ENCODE measurements at places on chromosomes 12 and 14.

DNA sequence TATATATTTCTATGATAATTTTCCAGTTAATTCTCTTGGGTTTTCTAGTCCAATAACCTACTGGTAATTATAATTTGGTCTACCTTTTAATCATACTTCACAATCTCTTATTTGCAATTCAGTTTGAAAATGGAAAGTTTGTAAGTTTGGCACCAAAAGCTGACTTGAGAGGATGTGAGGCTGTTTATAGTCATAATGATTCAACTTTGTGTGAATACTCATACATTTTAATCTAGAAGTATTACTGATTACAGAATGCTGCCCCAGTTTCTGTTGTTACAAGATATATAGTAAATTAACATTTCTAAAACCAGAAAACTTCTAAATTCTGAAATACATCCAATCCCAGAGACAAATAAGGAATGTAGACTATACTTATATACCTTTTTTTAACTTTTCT is 158.2 kb downstream of the SLC38A4 start:
- no peak for DNase-seq

DNA sequence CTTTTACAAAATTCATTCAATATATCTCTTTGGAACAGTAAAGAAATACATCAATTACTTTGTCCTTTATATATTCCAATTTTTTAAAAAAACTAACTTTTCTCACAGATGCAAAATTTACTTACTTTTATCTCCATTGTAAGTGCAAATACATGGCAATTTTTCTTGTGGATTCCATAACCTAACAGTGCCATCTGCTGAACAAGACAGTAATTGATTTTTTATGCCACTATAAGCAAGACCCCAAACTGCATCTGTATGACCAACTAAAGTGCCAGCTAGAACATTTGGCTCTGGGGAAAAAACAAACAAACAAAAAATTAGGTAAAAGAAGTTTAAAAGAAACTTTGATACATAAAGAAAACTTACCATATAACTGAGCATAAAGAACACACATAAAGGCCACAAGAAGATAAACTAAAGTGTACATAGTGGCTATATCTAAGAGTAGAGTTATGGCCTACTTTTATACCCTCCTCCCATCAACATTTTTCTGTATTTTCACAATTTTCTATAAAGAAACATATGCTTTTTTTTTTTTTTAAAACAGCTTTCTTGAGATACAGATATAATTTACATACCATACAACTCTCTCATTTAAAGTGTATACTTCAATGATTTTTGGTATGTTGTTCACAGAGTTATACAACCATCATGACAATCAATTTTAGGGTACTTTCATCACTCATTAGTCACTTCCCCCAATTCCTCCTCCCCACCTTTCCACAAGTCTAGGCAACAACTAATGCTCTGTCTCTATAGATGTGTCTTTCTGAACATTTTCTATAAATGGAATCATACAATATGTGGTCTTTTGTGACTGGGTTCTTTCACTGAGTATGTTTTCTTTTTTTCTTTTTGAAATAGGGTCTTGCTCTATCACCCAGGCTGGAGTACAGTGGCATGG is 32.6 kb downstream of the COCH start:
- no peak for DNase-seq

GRCh38 chr14:90742252-90742651 is 74.0 kb downstream of the TTC7B start:
- DNase-seq = no peak

- DNase-seq = no peak
Measured at GRCh38 chr14:35044939-35045797, 904 bp upstream of the FAM177A1 start.

GRCh38 chr12:105882404-105882803 is 256.4 kb downstream of the NUAK1 start:
- DNase-seq = no peak

DNA sequence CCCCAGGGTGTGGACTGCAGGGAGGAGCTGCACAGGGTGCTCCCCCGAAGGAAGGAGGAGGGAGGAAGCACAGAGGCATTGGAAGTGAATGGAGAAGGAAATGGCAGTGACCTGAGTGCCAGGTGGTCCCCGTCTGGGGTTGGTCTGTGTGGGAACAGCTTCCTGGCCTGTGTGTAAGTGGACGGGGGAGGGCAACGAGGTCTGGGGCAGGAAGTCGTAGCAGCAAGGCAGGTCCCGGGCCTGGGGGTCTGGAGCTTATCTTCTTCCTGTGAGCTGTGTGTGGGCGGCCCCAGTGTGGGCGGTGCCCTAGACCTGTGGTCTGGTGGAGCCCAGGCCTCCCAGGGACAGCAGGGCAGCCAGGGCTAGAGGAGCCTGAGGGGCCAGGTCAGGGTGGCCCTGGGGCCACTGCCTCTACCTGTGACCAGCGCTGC is 382.1 kb downstream of the TMEM121 start:
- DNase-seq = no peak

GRCh38 chr12:110084314-110085015 is 36.1 kb upstream of the C12orf76 start:
- DNase-seq = no peak

GRCh38 chr14:98230411-98230810 is 1041.6 kb downstream of the BCL11B start:
- no peak for DNase-seq

GRCh38 chr12:49646871-49647654 is 23.7 kb downstream of the PRPF40B start:
- no peak for DNase-seq

DNA sequence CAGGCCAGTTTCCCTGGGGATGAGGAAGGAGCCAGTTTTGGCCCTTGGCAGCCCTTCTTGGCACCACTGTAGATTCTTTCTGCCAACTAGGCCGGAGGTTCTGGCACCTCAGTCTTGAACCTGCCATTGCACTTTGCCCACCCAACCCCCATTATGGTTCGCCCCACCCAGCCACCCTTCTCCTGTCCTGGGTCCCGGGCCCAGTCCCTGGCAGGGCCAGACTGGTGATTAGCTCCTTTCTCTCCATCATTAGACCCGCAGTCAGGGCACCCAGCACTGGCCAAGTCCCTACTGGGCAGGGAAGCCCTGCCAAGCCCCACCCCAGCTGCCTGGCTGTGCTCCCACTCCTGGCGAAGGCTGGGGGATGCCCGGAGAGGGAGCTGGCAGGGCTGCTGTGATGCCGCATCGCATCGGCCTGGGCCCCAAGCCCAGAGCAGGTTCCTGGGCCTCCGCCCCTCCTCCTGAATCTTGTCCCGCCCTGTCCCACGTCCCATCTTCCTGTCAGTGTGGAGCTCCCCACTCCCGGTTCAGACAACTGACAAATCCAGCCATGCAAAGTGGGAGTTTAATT is 9.8 kb downstream of the FAM222A start:
- no peak for DNase-seq

DNA sequence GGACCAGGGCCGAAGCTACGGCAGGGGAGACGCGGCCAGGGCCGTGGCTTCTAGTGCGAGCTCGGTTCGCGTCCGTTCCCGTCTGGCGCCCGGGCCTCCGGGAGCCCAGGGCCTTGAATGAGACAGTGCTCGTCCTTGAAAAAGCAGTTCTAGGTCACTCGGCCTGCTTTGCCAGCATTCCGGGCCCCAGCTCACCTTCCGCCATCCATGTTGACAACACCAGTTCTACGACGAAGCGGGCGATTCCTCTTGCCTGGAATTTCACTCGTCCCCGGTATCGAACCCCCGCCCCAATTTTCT is 4.5 kb downstream of the OR10AD1 start:
- DNase-seq = no peak

DNA sequence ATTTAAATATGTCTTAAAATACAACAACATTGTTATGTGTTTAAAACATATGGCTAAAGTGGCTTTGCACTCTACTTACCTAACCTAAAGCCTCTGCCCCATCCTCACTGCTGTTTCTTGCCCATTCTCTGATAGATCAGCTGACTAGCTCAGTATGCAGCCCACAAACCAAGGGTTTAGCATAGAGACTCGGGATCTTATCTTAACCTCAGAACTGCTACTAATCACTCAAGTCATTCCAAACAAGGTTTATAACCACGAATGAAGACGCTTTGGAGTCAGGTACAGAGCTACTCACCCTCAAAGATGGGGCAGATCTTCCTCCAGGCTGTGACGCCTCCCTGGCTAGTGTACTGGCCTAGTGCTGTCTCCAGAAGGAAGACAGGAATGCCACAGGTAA is 19.3 kb downstream of the SLC6A13 start:
- DNase-seq = no peak

- DNase-seq = no peak
Measured at GRCh38 chr12:56221232-56221756, 428 bp downstream of the RNF41 start.

DNA sequence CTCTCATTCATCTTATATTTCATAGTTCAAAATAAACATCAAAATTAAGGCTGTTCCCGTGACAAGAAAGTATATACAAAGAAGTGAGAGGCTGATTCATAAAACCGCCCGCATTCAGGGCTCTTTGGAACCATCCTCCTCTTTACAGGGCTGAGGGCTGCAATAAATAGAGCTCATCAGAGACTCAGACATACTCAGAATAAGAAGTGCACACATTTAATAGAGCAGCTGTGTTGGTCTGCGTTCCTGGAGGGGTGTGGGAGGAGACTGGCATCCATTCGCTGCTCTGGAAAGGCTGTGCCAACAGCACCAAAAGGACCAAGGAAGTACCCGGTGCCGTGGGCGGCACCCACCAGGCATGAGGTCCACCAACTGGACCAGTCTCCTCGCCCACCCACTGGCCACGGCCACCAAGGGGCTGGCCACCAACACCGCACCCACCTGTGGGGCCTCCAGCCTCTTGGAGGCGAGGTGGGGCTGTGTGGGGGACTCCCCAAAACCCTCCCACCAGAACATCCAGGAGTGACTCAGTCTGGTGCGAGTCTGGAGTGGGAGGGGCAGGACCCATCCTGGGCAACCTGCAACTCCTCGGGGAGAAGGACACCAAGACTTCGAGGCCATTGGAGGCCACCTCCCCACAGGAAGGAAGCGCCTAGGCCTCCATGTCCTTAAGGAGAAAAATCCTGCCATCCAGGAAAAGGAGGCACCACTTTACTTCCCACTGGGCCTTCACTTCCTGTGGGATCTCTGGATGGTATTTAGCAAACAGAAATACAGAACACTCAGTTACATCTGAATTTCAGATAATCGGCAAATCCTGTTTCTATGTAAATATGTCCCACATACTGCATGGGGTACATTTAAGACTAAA is 32.7 kb downstream of the VCPKMT start:
- DNase-seq = no peak

DNA sequence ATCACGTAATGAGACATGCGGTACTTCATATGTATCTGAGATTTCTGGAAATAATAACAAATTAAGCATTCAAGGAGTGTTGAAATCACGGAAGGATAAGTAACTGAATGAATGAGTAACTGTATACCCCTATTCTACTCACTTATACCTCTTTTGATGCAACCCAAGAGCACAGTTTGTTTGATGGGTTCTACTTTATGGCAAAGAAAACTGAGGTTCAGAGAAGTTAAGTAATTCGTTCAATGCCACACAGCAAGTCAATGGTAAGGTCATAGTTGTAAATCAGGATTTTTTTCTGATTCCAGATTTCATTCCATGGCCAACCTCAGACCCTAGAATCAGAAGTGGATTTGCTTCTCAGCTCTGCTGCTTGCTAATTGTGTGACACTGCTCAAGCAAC is 544.5 kb upstream of the TBX3 start:
- DNase-seq = no peak

DNA sequence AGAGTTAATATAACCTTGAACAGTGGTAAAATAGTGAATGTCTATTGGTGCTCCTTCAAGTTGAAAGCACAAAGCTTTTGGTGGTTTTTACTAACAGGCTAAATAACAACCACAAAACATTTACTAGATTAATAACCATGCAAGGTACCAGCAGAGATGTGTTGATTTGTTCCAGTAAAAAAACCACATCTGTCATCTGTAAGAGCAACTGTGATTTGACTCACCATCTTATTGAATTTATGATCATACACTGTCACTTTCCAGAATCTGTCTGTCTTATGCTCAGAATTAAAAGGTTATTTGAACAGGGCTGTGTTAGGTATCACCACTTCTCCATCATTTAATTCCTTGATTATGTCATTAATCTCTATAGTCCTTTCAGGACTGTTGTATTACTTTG is 107.0 kb upstream of the PTHLH start:
- DNase-seq = no peak

DNA sequence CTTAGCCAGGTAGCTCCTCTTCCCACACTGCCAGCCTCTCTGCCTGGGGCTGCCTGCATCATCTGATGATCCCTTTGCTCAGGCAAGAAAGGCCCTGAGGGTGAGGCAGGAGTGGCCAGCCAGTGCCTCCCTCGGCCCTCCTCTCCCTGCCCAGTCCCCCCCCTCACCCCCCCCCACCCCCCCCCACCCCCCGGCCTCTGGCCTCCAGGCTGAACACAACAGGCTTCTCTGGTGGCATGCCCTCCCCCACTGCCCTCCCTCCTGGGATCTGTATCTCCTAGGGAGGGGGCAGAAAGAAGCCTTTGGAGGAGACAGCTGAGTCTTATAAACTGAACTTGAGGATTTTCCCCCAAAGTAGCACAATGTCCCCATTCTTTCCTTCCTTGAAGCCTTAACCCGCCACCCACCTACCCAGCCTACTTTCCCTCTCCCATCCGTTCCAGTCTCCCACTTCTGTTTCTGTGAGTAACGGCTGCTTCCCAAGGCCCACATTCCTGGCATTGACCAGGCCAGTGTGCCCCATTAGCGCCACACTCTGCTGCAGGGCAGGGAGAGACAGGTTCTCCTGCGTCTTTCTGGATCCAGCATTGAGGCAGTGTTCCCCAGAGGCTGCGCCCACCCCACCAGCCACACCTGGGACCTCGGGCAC is 82.1 kb downstream of the B4GALNT3 start:
- no peak for DNase-seq

GRCh38 chr14:35958499-35958898 is 132.4 kb downstream of the BRMS1L start:
- DNase-seq = no peak

- DNase-seq = no peak
Measured at GRCh38 chr12:4112734-4113325, 160.7 kb upstream of the CCND2 start.

DNA sequence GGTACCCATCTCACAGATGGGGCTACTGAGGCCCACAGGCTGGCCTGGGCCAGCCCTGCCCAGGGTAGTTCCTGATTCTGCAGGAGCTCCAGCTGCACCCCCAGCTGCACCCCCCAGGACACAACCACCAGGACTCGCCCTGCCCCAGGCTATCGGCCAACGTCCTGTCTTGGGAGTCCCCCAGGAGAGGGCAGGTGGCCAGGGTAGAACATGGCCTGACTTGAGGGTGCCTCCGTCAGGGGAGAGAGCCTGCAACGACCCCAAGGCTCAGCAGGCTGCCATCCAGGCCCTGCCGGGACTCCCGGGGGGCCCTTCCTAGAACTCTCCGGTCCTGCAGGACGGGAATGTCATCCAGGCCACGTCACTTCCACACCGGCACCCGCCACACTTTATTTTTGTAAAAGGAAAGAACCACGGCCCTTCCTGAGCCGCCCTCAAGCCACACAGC is 15.8 kb downstream of the JAG2 start:
- no peak for DNase-seq

Data from WERI-Rb-1 (cell line).